ENCODE measurements at places on chromosomes 3 and 15.

DNA sequence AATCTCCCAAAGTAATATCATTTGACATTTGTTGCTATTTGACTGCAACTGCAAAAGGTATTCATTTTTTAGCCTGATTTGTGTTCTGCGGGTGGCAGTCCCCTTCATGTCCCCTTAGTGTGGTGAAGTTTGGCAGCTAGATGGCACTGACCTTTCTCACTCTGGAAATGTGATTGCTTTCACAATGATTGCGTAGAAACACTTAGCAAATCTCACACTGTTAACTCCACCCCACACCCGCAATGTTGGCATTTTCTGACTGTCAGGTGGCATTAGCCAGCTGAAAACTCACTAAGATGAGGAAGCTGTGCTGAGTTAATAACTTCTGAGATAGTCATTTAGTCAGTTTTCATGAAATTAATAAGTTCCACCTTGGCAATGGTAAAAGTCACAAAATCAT lies 76.9 kb downstream of the TRIM69 start:
- DNase-seq: no peak

DNA sequence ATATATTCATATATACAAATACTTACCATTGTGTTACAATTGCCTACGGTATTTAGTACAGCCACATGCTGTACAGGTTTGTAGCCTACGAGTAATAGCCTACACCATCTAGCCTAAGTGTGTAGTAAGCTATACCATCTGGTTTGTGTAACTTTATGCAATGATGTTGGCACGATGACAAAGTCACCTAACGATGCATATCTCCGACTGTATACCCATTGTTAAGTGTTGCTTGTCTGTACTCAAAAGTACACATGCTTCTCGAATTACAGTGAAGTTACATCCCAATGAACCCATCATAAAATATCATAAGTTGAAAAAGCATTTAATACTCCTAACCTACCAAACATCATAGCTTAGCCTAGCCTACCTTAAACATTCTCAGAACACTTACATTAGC lies 327.1 kb downstream of the KBTBD8 start:
- no peak for DNase-seq

DNA sequence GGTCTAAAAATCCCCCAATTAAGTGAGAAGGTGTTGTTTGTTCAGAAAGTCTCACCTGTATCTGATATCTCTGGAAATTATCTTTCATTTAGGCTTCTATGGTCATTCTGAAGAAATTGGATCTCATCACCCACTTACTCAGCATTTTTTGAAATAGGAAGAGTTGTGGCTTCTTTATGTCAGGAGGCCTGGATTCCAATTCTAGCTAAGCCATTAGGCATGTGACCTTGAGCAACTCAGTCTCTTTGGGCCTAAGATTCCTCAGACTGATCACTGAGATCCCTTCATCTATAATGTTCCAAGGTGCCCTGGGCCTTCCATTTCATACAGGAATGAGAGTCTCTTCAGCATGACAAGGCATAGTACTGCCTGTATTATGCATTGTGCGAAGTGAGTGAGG lies 70.3 kb downstream of the ARHGEF26 start:
- no peak for DNase-seq

DNA sequence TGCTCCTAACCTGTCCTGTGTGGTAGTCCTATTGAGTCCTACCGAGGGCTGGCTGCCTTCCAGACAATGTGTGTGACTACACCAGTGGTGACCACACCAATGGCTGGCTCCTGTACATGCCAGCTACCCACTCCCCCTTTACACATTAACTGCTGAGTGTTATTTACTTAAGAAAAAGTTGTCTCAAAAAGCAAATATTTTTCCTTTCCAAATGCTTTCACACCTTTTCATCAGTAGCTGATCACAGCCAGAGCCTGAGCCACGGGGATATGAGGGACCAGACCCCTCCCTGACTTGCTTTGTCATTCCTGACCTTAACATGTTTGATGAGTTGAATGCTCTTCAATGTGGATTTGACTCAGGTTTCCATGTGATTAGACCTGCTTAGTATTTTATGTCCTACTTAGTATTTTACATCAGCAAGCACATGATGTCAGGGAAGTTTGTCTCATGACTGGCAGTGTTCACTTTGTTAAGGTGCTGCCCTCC lies 29.6 kb upstream of the GREM1 start:
- DNase-seq: no peak

GRCh38 chr3:54033761-54034160 lies 88.6 kb upstream of the CACNA2D3 start:
- no peak for DNase-seq

GRCh38 chr15:32646291-32646690 lies 4.8 kb downstream of the SCG5 start:
- DNase-seq: no peak

DNA sequence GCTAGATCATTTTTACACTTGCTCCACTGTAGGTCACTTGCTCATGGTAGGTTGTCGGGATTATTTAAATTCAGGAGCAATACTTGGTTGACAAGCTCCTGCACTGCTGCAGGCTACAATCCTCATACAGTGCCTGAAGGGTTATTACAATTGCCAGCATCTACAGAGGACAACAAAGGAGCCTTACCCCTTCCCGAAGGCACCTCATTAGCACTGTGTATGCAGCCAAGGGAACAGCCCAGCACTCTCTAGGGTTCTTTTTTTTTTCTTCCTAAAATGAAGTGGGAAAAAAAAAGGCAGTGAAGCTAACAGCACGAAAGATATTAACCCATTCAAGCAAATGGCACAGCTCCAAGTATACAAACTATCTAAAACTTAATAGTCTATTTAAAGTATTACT lies 142.7 kb downstream of the ULK4 start:
- DNase-seq: no peak

- DNase-seq: no peak
These were observed 478.2 kb upstream of the DPH6 start for GRCh38 chr15:36024031-36024688.

All from smooth muscle cell of the brain vasculature (primary cell).